Endothelial cell of umbilical vein (primary cell): ENCODE measurements at places on chromosomes 3 and 15. TPM values are rescaled to one million over a fixed set of nuclear protein-coding genes. Genes with fewer than 3 reads are reported as not detected.
A peak's percentile ranks its signal among the peaks of the same experiment; 100 is the strongest.

TASOR gene
- polyA plus RNA-seq = 9.7 and 11.2 TPM in 2 replicates

SPTBN5 gene
- polyA plus RNA-seq = 12.0 and 12.6 TPM in 2 replicates

CYP1A1 gene
- 12.8 and 13.1 TPM in 2 replicates for polyA plus RNA-seq

SMAD6 gene
- 7.3 and 8.8 TPM in 2 replicates for polyA plus RNA-seq

GNL3 gene
- 21.0 and 27.8 TPM in 2 replicates for polyA plus RNA-seq

RPL35A gene
- 359 and 566 TPM in 2 replicates for polyA plus RNA-seq

NR2E3 gene
- polyA plus RNA-seq = 0.03 and 0.04 TPM in 2 replicates

FSTL1 gene
- 235 and 237 TPM in 2 replicates for polyA plus RNA-seq

DNA sequence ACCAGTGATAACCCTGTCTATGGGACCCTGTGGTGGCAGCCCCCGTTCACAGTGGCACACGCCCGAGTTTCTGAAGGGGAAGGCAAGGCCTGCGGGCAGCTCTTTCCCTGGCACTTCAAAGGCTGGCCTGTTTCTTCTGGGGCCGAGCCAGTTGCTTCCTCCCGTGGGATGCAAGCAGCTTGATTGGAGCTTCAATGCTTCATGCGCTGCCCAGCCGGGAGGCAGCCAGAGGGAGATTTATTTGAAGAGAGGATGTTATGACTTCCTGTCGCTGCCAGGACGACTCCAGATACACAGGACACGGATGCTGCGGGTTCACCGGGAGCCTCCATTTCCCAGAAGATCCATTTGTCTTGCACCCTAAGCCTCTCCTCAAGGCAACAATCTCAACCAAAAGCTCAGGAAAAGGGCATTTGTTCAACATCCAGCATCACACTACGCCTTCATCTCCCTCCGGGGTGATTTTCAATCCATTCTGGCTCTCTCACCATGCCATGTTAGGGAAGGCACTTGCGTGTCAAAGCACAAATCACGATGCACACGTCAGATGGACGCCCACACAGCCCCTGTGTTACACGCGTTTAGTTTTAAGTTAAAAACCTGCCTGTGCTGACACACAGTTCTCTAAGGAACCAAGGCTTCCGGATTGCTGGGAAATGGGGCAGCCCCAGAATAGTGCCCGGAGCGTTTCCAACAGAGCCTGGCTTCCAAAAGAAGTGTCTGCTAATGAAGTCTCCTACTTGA lies 330.2 kb downstream of the OCA2 start:
- no peak for DNase-seq

DNA sequence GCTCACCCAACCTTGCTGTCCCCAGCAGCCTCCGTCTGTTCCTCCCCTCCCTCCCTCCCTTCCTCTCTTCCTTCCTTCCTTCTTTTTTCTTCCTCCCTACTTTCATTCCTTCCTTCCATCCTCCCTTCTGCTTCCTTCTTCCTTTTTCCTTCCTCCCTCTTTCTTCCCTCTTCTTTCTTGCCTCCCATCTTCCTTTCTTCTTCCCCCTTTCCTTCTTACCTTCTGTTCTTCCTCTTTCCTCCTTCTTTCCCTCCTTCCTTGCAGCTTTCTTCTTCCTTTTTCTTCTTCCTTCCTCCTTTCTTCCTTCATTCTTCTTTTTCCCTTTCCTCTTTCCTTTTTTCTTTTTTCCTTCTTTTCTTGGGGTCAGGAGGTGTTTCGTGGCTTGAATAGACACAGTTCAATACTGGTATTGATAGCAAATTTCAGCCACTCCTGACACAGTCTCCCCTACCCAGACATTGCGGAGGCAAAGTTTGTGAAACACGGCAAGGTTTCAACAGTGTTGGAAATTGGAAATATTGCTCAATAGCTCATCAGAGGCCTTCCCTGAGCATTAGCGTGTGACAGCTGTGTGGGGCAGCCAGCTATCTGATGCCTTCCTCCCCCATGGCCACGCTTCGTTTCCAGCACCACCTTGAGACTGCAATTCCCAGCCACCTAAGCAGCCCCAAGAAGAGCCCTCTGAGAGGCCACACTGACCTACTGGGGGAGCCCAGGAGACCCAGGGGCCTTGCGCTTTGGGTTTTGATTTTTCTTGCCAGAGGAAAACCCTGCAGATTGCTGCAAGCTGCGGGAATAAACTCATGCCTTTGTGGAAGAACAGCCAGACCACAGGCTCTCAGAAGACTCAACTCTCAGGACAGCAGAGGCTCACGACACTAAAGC lies 82.2 kb downstream of the KLF15 start:
- DNase-seq = no peak

- no peak for DNase-seq
Measured at GRCh38 chr3:127915937-127916493, 983 bp downstream of the KBTBD12 start.

DNA sequence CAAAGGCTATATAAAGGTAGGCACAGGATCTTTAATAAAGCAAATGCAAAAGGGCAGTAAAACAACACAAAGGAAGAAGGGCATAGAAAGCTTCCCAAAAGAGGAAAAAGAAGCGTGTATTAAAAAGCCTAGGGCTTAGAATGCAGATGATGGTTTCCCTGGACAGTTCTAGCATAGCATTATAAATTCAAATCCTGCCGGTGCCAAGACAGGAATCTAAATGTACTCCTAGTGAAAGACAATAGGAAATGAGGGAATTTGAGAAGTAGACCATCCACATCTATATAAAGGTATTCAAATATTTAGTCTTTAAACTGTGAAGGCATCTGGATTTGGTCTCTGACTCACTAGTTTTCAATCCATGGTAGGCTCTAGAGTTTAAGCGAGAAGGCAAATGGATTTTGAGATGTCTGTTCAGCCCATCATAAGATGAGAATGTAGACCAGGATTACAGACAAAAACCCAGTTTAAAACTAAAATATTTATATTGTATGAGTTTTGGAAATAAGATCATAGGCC lies 431.8 kb downstream of the TBL1XR1 start:
- DNase-seq = no peak

- no peak for DNase-seq
Measured at GRCh38 chr3:18660059-18660458, 234.9 kb upstream of the SATB1 start.

DNA sequence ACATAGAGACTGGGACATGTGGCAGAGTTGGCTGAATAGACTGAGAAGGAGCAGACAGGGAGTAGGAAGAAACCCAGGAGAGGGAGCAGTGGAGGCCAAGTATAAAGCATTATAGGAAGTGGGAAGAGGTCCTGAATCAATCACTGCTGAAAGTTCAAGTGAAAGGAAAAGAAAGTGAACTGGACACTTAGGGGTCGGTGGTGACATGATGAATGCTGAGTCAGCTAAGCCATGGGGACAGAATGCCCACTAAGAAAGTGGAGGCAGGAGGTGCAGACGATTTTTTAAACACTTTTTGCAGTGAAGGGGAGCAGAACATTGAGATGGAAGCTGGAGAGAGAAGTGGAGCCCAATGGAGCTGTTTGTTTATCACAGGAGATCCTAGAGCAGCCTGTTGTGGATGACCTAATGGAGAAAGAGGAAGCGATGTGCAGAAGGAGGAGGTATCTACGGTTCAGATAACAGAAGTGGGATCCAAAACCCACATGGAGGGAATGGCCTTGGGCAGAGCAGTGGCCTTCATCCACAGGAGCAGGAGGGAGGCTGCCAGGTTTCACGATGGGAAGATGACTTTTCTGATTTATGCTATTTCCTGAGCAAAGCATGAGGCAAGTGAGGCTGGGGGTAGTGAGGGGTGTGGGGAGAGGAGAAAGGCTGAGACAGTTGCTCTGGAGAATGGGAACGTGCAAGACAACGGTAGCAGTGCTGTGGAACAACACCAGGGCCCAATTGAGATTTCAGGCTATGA lies 208.2 kb downstream of the RPLP1 start:
- no peak for DNase-seq

GRCh38 chr15:82986442-82986780 lies 401 bp downstream of the RAMAC start:
- no peak for DNase-seq

- DNase-seq = no peak
Measured at GRCh38 chr15:60416484-60416883, 18.7 kb upstream of the ANXA2 start.

DNA sequence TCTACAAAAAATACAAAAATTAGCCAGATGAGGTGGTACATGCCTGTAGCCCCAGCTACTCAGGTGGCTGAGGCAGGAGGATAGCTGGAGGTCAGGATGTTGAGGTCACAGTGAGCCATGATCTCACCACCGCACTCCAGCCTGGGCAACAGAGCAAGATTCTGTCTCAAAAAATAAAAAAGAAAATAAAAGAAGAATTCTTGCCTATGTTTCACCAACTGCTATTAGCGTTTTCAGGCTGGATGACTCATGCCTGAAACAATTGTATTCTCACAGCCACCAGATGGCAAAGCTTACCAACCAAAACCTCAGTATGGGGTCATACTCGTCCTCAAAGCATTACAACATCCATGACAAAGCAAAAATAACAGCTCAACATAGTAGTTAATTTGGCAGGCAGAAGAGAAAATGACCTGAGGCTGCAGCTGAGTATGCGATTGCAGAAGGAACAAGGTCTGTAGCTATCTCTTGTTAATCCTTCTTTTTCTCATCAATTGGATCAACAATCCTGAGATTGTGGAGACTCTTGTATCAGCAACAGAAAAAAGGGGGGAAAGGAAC lies 52.2 kb downstream of the TP53BP1 start:
- peak; percentile 94 for DNase-seq

DNA sequence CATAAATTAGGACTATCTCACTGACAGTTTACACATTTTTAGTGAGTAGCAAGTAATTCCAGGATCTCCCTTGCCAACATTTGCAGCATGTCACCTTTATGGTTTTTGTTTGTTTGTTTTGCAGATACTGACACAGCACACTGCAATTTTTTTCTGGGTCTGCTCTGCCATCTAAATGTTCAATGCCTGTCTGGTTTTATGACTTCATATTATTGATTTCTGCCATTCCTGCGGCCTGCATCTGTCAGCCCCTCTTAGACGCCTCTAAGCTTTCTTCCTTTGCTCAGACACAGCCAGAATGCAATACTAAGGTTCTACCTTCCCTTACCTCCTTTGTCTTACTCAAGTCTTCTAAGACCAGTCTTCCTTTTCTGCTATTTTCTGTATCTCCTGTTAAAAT lies 321.2 kb upstream of the AZI2 start:
- no peak for DNase-seq

DNA sequence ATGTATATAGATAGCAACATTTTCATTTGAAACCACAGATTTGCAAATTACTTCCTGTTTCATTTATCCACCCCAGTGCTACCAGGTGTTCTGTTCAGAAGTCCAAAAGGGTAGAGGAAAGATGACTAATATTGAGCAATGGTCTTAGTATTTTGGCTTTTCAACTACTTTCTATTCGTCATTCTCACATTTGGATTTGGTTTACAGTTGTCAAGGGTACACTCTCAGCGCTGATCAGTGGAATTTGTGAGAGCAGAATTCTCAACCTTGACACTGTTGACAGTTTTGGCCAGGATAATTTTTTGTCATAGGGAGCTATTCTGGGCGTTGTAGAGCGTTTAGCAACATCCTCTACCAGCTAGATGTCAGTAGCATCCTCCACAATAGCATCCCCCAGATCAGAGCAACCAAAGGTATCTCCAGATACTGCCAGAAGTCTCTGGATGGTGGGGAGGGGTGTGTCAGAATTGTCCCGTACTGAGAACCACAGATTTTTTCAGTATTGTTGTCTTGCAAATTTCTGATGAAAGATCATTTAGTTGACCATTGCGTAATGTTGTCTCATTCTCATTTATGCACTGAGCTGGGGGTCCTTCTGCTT lies 4.2 kb downstream of the HMCES start:
- no peak for DNase-seq

DNA sequence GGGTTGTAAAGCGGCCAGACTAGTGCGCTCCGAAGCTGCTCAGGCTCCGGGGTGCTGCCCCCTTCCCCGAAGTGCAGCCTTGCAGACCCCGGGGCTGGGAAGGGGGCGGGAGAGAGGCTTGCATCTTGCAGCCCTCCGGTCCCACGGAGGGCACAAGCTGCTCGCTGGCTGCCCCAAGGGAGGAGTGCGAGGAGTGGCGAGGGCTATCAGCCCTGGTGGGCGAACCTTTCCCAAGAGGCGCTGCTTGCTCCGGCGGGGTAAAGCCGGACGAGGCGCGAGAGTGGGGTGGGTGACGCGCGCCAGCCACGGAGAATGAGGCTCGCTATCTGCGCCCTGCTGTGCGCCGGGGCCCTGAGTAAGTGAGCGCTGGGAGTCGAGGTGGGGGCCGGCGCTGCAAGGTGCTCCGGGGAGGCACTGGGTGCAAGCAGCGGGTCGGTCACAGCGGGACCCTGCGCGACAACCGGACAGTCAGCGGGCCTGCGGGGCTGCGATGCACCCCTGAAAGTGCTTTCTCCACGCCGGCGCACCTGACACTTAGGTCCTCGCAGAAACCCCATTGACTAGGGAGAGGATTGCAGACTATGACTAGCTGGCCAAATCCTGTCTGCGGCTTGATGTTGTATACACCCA lies 12.7 kb upstream of the TOPBP1 start:
- no peak for DNase-seq

DNA sequence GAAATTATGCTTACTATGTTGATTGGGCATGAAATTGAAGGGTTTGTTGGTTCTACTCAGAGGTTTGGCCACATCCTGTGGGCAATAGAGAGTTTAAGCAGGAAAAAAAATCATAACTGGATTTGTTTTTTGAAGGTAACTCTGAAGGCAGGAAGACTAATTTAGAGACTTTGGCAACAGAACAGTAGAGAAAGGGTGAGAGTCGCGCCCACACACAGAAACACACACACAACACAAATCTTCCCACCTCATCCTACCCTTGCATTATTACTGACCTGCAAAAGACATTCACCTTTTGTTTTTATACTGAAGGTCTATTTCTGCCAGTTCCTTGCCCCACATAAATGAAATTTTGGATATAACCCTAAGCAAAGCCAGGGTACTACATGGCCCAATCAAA lies 270.6 kb downstream of the TBL1XR1 start:
- no peak for DNase-seq

DNA sequence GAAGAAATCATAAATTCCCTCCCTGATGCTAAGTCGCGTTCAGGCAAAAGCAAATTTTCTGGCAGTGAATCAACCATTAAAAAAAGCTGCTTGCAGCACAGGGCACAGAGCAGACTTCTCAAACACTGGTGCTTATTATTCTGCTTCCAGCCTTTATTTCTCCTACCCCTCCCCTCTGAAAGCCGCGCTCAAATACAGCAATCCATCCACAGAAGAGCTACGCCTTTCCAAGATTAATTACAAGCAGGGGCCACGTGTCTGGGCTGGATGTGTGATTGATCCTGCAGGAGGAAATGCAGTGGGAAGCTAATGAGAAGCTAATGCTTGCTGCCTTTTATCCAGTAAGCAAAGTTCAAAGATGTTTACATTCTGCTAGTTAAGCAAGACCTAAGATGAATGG lies 134.9 kb upstream of the TOPAZ1 start:
- DNase-seq = no peak

GRCh38 chr15:90106522-90107117 lies 4.4 kb upstream of the IDH2 start:
- DNase-seq = peak; percentile 59

DNA sequence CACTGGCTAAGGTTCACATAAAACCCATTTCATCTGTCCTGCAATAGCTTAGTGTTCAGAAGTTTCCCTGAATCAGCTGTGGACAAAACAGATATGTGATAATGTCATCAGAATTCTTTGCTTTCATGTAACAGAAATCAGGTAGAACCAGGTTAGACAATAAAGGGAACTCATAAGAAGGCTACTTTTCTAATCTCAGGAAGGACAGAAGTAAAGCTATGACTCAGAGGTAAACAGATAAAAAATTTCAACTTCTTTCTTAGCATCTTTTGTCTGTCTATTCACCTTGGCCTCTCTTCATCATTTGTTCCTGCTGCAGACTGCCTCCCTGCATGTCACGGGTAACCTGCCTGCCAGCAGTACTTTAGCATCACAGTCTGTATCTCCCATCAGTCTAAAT lies 643.1 kb downstream of the MECOM start:
- DNase-seq = no peak

- no peak for DNase-seq
Measured at GRCh38 chr15:36332301-36332700, 247.1 kb upstream of the CDIN1 start.

- no peak for DNase-seq
Measured at GRCh38 chr15:100537331-100537730, 8.6 kb upstream of the CERS3 start.
